Left renal cortex interstitium (tissue), 4 donors: ENCODE measurements at places on chromosomes 12 and 14. TPM values are rescaled to one million over a fixed set of nuclear protein-coding genes. Genes with fewer than 3 reads are reported as not detected.

The SPX gene
- 15.6 TPM for polyA plus RNA-seq

DNA sequence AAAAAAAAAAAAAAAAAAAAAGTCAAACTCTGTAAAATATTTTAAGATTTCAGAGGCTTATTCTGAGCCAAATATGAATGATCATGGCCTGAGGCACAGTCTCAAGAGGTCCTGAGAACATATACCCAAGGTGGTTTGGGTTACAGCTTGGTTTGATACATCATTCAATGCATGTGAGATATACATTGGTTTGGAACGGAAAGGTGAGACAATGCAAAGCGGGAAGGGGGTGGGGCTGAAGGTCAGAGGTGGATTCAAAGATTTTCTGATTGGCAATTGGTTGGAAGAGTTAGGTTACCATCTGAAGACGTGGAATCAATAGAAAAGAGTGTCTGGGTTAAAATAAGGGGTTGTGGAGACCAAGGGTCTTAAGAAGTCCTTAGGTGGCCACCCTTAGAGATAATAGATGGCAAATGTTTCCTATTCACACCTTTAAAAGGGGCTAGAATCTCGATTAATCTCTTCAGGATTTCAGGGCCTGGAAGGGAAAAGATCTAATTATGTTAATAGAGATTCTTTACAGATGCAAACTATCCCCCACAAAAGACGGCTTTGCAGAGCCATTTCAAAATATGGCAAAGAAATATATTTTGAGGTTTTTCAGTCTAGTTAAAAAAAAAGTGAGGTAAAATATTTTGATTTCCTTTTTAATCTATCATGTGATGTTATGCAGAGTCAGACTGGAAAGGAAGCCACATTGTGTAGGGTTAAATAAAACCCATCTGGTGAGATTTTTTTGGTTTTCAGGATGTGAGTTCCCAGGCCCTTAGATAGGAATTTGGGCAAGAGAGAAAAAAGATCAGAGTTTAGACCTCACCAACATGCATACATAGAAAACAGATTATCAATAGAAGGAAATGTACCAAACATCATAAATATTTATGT is 173.8 kb upstream of the CNOT2 start:
- no peak for DNase-seq

The C12orf42 gene
- polyA plus RNA-seq, result 0.20 TPM

The NOS1 gene
- polyA plus RNA-seq, result 0.82 TPM

DNA sequence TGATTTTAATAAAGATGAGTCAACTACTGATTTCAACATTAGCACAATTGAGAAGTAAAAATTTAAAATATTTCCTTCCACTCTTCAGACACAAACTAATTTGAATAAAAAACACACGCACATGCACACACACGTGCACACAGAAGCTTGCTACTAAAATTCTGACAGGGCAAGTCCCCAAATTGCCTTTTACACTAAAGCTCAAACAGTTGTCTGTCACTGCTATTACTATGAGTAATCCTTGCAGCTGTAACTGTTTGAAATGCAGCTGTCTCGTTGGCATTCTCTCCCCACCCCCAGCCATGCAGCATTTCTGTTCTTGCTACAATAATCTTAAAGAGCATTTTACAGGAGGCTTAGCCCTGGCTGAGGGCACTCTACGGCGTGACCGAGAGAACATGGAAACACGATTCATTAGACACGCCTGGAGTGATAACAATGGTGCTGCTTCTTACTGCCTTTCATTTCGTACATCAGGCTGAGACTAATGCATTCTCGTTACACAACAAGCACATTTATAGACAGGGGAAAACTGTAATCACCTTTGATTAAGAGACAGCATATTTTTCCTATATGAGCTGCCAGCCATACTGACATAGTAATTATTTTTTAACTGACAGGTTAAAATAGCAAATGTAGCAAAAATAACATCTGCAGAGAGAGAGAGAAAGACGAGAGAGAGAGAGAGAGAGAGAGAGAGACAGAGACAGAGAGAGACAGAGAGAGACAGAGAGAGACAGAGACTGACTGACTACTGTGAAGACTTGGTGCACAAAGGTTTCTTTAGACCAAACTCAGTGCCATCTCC is 153.8 kb downstream of the MED13L start:
- DNase-seq, result no peak

The DCTN2 gene
- 177 TPM for polyA plus RNA-seq

DNA sequence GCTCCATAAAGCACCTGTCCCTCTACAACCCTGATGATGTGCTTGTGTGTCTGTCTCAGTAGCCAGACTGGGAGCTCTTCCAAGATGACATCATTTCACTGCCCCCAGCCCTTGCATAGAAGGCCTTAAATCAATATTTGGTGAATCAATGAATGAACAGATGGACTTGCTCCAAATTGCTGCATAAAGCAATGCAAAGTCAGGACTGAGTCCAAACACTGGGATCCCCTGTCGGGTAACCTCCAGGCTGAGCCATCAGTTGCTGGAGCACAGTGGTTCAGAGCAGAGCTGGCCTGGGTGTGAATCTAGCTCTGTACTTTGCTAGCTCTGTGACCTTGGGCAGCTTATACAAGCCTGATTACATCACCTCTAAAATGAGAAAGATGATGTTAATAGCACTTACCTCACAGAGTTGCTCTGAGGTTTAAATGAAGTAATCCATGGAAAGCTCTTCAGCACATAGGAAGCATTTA is 120.3 kb upstream of the VASH1 start:
- DNase-seq, result no peak

DNA sequence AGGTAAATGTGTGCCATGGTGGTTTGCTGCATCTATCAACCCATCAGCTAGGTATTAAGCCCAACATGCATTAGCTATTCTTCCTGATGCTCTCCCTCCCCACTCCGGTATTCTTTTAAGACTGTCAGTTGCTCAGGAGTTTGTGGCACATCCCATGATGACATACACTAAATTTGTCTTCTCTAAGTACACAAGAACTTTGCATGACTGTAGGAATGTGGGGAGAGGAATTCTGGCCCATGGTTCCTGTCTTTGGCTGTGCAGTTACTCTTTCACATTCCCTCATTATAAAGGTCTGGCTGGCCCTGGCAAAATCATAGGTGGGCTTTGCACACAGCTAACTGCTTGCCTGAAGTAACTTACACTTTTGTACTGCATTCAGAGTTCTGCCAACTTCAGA is 30.3 kb downstream of the HMGA2 start:
- no peak for DNase-seq

GRCh38 chr14:75631453-75631831 is 29.2 kb downstream of the ERG28 start:
- DNase-seq, result no peak

The RTL1 gene
- 0.08 TPM for polyA plus RNA-seq

The RNASE3 gene
- 0.66 TPM for polyA plus RNA-seq

DNA sequence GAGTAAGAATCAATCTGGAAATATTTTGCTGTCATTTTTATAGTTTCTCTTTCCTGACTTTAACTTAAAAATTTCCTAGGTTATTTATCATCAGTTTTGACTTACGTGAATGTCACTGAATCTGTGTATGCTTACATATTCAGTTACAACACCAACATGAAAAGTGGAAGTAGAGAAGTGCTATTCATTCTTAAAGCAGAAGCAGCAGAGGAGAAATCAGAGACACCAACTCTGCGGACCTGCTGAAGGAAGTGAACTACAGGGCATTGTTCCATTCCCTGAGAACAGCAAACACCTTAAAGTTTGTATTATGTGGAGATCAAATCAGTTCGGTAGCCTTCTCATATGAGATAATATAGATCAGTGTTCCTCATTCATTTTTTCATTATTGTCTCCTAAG is 34.1 kb downstream of the RAD51B start:
- no peak for DNase-seq

DNA sequence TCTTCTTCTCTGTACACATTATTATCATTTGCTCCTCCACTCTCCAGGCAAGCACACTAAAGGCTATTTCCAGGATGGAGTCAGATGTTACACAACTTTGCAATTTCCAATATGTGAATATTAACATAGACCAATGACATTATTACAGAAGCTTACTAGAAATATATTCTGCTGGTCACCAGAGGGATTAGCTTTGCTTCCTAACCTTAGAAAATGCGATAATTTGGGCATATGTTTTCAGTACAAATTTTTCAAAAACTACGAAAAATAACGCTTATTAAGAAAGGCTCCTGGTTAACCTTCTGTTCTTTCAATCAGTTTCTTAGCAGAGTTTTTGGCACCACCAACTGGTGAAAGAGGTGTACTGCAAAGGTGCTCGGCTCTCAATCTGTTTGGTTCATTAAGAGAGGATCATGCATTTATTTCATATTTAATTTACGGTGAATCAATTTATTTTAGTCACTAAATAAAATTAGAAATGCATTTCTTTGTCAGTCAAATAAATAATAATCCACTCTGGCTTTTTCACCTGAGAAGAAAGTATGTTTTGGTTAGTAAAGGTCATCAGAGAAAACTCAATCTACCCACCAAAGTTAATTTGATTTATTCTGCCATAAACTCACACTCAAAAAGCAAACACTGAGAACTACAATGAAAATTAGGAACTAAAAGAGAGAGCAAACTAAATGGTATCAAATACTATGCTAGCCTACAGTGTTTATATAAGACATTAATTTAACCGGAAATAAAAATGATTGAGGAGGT is 39.2 kb downstream of the EFCAB11 start:
- no peak for DNase-seq

DNA sequence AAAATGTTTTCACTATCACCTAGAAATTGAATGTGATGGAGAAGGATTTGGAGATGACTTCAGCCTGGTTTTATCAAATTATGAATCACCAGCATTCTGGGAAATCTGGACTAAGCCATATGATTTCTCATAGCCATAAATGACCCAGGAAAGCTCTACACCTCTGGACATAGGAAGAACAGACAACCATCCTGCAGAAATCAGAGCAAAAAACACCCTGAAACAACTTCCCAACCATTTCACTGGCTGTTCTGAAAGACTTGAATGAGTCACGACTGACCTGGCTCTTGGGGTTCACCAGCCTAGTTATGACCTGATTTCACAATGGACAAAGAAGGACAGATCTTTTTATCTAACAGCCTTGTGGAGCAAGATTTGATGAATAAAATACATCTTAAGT is 123.8 kb downstream of the KCNH5 start:
- no peak for DNase-seq

GRCh38 chr12:45730348-45731189 is 1.1 kb downstream of the ARID2 start:
- DNase-seq, result peak; percentile 54

GRCh38 chr14:94936901-94937685 is 167.2 kb upstream of the GSC start:
- no peak for DNase-seq

- no peak for DNase-seq
Observed at GRCh38 chr12:2679816-2680675, 114.7 kb upstream of the FKBP4 start.

The MYF6 gene
- 0.11 TPM for polyA plus RNA-seq

DNA sequence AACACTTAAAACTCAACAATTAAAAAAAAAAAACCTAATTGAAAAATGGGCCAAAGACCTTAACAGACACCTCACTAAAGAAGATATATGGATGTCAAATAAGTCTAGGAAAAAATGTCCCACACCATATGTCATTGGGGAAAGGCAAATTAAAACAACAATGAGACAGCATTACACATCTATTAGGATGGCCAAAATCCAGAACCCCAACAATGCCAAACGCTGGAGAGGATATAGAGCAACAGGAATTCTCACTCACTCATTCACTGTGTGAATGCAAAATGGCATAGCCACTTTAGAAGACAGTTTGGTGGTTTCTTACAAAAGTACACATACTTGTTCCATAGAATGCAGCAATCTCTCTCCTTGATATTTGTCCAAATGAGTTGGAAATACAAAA is 173.7 kb downstream of the SLC25A21 start:
- no peak for DNase-seq

DNA sequence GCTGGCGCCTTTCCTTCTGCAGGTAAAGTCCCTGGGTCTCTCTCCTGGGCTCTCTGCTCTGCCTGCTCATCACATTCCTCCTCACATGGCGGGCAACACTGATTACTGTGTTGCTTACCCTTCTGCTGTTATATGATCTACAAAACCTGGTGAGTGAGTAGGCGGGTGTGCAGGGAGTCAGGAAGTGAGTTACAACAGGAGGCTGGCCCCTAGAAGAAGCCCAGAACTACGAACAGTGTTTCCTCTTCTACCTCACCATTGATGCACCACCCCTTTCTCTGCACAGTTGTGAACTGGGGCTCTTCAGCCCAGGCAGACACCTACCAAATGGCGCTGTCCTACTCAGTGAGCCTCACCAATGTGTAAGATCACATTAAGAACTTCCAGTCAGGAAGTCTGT is 4.9 kb upstream of the KLHL33 start:
- no peak for DNase-seq

The SOAT2 gene
- 1.9 TPM for polyA plus RNA-seq
